Germinal center (tissue), 1 donor: ENCODE measurements at places on chromosomes 5 and 9.
A peak's percentile ranks its signal among the peaks of the same experiment; 100 is the strongest.

DNA sequence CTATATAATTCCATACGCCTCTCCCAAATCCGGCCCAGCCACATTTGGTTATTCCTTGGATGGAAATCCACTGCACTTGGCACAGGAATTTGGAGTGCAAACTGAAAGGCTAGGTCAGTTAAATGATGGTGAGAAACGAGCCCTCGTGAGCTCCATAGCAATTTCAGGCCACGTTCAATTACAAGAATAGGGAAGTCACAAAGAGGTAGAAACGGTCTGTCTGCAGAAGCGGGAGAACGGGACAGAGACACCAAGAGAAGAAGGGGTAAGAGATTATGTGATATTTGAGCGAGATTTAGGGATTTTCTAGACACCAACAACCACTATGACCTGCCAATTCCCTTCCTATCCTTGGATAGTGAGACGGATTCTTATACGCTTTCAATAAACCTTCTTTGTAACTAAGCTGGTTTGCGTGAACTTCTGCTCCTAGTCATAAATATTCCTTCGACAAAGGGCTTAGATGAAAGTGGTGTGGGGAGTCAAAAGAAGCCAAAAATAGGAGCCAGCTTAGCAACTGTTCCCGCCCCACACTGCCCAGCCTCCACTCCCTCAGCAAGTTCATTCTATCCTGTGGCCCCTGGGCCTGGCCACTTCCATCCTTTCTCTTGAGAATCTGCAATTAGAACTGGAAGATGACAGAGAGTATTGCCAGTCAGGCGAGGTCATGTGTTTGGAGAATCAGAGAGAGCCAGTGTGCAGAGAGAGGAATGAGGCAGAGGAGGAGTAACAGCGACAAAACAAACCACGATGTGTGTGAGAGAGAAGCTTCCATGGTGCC lies 118.4 kb downstream of the ZNF608 start:
- DNase-seq: no peak

DNA sequence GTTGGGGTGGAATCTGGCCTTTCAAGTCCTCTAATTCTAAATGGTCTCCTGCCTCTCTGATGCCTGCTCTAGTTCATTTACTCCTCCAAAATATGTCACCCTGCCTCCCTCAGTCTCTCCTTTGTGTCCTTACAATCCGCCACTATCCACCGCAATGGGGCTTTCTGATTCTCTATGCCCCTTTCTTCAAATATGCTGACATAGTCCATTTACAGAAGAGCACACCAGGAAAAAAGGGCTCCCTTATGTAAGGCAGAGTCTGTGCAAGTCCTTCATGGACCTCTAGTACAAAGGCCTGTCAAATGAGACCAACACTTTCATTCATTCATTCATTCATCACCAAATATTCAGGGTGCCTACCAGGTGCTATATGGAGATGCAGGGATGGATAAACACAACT lies 2.0 kb upstream of the ASTN2 start:
- DNase-seq: no peak

DNA sequence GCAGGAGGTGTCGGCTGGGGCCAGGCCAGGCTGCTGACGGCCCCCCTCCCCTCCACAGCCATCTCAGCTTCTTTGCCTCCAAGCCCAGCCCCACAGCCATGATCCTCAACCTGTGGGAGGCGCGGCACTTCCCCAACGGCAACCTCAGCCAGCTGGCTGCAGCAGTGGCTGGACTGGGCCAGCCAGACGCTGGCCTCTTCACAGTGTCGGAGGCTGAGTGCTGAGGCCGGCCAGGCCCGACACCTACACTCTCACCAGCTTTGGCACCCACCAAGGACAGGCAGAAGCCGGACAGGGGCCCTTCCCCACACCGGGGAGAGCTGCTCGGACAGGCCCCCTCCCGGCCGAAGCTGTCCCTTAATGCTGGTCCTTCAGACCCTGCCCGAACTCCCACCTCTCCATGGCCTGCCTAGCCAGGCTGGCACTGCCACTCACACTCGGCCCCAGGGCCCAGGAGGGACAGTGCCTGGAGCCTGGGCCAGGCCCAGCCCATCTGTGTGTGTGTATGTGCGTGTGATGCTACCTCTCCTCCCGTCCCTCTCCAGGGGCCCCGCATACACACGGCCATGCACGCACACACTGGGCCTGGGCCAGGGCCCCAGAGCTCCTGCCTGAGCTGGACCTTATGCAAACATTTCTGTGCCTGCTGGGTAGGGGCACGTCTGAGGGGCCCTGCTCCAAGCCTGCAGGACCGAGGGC lies 19.3 kb downstream of the HK3 start:
- no peak for DNase-seq

DNA sequence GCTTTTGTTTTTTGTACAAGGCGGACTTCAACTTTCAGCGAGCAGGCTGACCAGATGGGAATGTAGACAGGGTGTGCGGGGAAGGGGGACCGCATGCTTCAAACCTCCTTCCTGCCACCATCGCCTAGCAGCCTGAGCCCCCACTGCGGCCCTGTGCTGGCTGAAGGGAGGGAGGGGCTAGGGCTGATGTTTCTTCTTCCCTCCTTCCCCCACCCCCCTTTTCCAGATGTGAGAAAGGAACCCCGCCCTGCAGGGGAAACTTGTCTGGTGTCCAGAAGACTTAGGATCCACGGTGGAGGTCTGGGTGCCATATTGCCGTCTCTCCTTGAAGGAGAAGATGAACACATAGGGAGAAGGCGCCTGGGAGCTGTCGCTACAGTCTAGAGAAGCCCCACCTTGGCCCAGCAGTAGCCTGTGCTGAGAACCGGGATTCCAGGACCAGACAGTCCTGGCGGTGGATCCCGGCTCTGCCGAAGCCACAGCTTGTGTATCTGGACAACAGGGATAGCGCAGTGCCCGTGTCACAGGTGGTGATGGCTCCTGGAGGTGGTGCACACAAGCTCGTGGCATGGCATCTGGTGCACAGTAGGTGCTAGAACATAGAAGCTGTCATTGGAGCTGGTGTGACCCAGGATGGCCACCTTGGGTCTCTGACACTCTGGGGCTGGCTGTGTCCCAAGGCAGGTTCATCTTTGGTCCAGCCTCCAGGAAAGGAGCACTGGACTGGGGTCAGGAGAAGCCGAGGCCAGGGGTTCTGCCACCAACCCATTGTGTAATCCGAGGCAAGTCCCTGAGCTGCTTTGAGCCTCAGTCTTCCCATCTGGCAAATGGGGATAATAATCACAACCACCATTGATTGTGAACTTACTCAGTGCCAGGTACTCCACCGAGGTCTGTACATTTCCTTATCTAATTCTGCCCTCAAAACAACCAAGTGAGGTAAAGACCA lies 205.6 kb downstream of the C9orf50 start:
- DNase-seq: no peak

GRCh38 chr5:63563008-63563917 lies 399.0 kb downstream of the HTR1A start:
- DNase-seq: no peak

DNA sequence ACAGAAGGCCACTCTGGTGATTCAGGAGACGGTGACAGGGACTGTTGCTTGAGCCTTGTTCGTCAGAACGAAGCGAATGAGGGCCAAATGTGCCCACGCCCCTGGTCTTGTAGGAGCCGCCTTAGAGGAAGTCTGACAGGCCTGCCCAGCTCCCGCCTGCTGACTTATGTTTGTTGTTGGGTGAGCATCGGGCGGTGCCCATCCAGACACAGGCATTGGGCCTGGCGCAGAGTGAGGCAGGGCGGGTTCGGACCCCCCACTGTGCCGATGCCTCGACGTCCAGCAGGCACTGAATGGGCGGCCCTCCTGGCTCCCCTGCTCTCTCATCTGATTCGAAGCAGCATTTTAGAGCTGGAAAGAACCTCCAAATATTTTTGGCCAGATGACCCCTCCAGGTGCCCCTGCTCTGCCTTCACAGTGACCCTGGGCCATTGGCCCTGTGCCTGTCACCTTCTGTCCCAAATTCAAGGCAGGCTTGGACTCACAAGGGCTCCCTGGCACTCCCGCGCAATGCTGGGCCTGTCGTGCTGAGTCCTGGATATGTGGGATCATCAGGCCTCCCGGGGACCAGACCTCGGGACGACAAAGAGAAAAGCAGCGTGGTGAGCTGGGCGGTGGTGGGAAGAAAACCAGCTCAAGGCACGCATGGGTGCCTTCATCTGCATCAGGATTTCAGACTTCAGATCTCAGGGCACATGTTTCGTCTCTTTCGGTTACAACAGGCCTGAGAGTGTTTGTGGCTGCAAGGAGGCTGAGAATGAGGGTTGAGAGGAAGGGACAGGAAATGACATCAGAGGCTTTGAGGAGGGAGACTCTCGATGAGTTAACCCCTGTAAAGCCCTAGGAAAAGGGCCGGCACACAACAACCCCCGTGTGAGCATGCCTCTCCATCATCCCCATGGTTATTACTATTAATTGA lies 37.1 kb upstream of the OLFM1 start:
- no peak for DNase-seq

- DNase-seq: no peak
These were observed 57.3 kb downstream of the PHF2 start for GRCh38 chr9:93633492-93634221.

DNA sequence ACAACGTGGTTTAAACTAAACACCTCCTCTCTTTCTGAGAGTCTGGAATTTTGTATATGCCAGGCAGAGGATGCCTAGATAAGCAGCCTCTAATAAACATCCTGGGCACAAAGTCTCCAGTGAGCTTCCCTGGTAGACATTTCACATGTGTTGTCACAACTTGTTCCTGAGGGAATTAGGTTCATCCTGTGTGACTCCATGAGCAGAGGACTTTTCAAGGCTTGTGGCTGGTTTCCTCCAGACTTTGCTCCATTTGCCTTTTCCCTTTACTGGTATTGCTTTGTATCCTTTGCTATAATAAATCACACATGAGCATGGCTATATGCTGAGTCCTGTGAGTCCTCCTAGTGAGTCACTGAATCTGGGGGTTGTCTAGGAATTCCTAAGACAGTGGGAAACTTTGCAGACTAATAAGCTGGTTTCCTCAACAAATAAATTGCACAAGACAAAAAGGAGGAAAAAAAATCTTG lies 77.4 kb downstream of the NR2F1-AS1 start:
- DNase-seq: no peak

DNA sequence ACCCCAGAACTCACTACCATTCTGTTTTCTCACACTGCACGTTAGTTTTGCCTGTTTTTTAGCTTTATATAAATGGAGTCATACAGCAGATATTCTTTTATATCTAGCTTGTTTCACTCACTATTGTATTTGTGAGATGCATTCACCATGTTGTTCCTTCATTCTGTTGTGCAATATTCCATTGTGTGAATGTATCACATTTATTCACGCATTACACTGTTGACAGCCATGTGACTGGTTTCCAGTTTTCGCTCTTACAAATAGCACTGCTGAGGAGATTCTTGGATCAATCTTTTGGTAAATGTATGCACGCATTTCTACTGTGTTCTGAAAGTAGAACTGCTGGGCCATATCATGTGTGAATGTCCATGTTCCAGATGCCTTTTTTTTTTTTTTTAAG lies 6.4 kb upstream of the SNX30 start:
- no peak for DNase-seq

DNA sequence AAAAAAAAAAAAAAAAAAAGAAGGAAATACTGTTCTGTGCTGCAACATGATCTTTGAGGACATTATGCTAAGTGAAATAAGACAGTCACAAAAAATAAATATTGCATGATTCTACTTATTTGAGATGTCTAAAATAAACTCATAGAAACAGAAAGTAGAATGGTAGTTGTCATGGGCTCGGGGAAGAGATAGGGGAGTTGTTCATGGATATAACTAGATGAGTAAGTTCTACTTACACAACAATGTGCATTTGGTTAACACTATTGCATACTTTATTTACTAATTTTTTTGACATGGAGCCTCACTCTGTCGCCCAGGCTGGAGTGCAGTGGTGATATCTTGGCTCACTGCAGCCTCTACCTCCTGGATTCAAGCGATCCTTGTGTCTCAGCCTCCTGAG lies 15.2 kb downstream of the MAML1 start:
- DNase-seq: no peak

- DNase-seq: no peak
These were observed 47.1 kb downstream of the SLC38A9 start for GRCh38 chr5:55665065-55665464.

- DNase-seq: no peak
These were observed 56.7 kb upstream of the RETREG1 start for GRCh38 chr5:16673241-16674201.

DNA sequence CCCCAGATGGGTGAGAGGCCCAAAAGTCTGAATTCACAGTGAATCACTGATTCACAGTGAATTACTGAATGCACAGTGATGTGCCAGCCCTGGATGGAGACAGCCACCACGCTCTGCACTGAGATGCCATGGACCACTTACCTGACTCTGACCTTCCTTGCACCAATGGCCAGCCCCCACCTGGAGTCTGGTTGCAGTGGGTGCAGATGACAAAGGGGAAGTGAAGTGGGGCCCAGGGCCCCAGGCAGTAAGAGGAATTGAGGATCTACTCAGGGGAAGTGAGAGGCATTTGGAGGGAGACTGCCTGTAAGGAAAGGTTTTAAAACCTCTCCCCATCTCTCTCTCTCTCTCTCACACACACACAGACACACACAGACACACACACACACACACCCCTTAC lies 412.1 kb downstream of the CYLC2 start:
- DNase-seq: no peak

DNA sequence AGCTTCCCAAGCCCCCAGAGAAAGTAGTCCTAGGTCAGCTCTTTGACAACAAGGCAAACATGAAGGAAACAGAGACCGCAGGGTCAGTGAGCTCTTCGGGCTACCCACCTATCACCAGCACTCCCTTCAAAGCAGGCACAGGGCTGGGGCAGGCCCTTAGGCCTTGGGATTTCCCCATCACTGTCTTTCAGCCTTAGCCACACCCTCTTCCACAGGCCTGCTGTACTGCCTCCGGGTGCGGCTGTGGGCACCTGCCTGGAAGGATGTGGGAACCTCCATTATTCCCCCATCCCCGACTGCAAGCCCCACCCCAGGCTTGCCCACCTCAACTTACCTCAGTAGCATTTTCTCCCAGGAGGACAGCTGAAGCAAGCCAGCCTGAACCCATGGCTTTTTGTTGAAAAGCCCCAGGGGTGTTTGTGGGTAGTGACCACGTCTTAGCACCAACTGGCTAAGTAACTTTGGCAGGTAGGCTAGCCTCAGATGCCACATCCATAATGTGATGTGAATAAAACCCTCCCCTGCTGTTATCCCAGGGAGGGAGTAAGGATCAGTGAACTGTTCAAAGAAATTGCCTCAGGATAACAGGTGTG lies 100.2 kb downstream of the PIK3R1 start:
- peak; percentile 18 for DNase-seq

GRCh38 chr9:27423915-27424710 lies 100.0 kb upstream of the IFNK start:
- DNase-seq: no peak

GRCh38 chr9:128175726-128176125 lies 15.6 kb downstream of the CIZ1 start:
- no peak for DNase-seq

DNA sequence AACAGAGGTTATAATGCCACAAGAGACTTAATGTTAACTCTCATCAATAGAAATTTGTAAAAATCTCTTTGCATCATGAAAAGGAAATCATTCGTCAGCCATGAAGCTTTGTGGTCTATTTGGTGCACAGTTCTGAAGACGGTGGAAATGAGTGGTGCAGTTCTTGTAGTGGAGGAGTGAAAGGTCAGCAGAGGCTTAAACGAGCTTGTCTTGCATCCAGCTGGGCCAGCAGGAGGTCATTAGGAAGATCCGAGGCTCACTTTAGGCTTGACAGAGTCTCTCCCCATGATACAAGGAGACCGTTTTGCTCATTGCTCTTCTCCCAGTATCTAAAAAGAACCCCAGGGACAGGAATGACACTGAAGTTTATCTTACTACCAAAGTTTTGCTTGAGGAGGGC lies 440.8 kb downstream of the BNC2 start:
- no peak for DNase-seq

GRCh38 chr5:84274585-84275468 lies 109.9 kb downstream of the EDIL3 start:
- peak; percentile 2 for DNase-seq
